NCI-H446 (cell line): ENCODE measurements at places on chromosomes 1 and 21.

DNA sequence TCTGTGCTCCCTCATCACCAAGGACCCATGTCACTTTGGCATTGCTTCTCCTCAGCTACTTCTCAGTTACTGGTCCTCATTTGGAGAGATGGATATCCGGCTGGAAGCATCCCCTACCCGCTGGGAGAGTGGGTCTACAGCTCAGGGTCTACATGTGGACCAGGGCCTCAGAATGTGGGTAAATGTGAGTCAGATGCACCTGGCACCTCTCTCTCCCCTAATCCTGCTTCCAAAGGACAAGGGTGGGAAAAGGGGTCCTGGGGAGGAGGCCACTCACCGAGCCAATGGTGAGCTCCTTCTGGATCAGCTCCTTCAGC is 908 bp downstream of the S100A6 start:
- no peak for DNase-seq

- DNase-seq = no peak
Observed at GRCh38 chr1:67149179-67149770, 14.5 kb upstream of the C1orf141 start.

- no peak for DNase-seq
Observed at GRCh38 chr1:164630626-164631396, 71.8 kb downstream of the PBX1 start.

DNA sequence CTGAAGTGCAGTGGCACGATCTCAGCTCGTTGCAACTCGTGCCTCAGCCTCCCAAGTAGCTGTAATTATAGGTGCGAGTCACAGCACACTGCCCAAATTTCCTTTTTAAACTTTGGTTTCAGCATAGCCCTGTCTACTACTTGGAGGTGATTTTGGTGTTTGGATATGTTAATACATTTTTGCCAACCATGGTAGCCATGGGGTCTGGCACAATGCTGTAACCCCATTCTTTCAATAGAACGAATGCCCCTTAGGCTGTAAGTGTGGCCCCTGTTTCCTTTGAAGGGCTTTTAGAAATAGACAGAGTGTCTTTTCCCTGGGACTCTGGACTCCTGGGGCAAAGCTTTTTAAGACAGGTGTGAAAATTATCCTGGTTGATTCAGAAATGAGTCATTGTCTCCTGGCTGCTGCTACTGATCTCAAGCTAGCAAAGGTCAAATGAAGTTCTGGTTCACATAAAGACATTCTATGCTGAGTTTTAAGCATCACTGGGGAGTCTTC is 141.1 kb upstream of the RUNX1 start:
- DNase-seq = no peak

GRCh38 chr1:57127976-57128375 is 162.2 kb upstream of the C8B start:
- no peak for DNase-seq

- DNase-seq = no peak
Observed at GRCh38 chr1:154579374-154579773, 11.8 kb downstream of the CHRNB2 start.

DNA sequence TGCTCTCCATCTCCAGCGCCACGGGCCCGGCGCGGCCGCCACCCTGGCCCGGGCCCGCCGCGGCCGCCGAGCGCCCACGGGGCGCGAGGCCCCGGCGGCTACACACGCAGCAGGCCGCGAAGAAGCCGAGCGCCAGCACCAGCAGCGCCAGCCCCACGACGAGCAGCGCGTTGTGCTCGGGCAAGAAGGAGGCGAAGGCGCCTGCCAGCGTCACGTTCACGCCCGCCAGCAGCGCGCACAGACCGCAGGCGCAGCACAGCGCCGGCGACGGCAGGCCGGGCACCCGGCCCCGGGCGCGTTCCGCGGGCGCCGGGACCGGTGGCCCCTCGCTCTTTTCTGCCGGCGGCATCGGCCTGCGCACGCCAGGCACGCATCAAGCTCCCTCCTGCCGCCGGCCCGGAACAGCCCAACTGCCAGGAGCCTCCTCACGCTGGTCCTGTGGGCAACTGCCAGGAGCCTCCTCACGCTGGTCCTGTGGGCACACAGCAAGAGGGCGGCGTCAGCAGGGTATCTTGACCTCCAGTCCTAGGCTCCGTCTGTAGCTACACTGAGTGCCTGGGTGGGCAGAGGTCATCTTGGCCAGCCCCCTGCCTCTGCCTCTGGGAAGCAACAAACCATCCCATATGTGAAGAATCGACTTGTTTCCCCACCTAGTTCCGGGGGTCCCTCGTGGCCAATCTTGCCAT is 18.1 kb downstream of the KNCN start:
- DNase-seq = no peak

GRCh38 chr21:20661745-20662422 is 336.3 kb upstream of the NCAM2 start:
- DNase-seq = no peak

DNA sequence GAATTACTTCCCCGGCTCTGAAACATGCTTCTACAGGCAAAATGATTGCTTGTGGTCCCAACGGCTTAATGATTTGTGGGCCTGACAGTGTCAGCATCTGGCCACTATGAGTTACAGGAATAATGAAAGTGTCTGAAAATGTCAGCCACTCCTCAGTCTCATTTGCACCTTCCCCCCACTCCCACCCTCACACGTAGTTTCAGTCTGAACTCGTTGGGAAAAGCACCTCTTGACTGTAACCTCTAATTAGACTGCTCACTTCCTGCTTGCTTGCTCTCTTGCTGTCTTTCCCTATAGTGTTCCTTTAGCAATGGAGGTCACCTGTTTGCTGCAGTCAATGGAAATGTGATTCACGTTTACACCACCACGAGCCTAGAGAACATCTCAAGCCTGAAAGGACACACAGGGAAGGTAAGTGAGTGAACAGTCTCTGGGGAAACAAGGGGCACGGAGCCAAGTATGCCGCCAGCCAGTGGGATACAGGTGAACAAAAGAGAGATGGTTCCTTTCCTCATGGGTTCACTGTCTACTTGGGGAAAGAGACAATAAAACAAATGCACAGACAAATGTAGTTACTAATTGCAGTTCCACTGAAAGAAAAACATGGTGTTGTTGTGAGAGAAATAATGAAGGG is 27.1 kb downstream of the CFAP57 start:
- no peak for DNase-seq

DNA sequence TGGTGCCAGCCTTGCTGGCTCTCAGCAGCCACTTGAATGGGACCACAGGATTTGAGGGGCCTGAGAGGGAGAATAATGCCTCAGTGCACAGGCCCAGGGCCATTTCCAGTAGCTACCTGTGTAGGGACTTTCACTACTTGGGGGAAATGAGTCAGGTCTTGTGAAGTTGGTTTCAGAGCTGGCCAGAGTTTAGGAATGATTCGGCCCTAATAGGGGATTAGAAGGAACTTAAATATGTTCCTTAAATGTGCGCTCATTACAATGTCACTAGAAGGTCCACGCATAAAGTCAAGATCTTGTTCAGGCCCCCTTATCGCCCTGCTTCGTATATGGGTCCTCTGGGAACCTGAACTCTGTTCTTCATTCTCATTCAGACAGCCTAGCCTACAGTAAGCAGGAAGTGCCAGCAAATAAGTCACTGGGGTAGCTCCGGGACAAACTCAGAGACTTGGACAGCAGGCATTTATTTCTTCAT is 5.6 kb upstream of the AKR1A1 start:
- DNase-seq = no peak

DNA sequence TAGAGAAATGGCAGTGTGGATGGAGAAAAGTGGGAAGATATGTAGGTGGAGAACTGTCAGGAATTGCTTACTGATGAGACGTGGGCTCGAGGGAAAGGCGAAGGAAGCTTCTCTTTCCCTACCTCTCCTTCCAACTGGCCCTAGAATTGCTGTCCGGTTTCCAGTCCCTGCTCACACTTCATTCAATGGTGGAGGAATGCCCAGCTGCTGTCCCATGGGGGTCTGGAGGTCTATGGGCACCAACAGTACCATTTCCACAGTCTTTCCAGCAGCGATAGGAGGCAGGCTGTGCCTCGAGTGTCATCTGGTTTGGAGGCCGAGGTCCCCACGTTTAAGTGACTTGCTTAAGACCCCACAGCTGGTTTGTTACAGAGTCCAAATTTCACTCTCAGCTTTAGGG is 31.5 kb upstream of the CD1D start:
- DNase-seq = no peak

DNA sequence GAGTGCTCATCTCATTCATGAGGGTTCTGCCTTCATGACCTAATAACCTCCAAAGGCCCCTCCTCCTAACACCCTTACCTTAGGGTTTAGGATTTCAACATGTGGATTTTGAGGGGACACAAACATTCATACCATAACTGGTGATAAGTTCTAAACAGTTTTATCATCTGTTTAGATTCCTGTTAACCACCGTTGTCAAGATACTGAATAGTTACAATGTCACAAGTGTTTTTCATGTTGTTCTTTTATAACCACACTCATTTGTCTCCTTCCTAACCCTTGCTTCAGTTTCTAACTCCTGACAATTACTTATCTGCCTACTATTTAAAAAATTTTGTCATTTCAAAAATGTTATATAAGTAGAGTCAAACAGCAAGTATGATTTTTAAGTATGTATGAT is 86.0 kb downstream of the NCAM2 start:
- no peak for DNase-seq

GRCh38 chr1:158153179-158153578 is 27.5 kb upstream of the CD1D start:
- DNase-seq = no peak

- DNase-seq = peak; percentile 55
Observed at GRCh38 chr1:94418664-94419655, 771 bp downstream of the ABCD3 start.

GRCh38 chr1:24551290-24551959 is 4.5 kb upstream of the NCMAP start:
- no peak for DNase-seq

- no peak for DNase-seq
Observed at GRCh38 chr1:220227393-220227792, 44.9 kb downstream of the RAB3GAP2 start.

- no peak for DNase-seq
Observed at GRCh38 chr1:52162947-52163346, 21.1 kb downstream of the ZFYVE9 start.

- no peak for DNase-seq
Observed at GRCh38 chr1:87935130-87935529, 606.5 kb downstream of the LMO4 start.

DNA sequence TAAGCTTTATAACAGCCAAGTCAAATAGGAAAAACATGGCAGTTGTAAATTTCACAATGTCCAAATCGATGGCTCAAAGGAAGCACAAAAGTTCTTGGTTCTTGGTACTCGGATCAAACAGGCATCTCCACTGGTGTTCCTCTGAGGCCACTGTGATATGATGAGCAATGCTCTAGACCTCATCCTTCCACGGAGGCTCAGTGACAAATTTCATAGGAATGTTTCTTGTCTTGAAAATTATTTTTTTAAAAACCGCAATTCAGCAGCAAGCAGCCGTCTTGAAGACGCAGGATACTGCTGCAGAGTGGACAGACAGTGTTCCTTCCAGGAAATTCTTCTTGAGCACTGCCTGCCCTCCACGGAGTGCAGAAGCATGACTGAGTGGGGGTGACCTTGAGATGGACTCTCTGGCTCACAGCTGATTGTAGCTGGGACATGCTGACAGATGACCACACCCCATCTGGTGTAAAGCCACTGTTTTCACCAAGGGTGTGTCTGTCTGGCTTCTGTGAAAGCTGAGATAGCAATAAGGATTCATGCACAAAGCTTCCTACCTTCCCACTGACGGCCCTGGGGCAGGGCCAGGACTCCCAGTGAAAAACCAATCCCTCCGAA is 61.9 kb downstream of the TIAM1 start:
- no peak for DNase-seq

DNA sequence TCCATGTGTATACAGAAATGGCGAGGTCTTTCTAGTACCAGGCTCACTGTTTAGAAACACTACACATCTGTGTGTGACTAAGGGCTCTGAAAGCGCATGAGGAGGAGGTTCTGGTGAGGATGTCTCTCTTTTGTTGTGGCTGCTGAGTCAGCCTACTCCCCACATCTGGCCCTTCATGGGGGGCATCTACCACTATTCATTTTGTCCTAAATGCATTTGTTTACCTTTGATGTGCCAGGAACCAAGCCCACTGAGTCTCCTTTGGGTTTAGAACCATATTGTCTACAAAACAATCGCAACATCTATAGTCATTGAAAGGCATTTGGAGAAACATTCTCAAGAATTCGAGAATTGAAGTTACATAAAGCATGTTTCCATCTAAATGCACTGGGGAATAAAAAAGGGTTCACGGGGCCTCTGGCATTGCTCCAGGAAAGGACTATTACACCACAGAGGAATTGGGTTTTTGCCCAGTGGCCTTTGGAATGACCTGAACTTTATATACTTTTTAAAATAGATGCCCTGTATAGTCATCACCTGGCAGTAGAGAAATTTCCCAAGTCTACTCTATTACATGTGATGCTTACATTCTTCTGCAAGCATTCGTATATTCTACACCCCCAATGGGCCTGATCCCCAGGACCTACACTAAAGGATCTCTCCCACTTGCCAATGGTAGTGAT is 35.1 kb upstream of the ADORA3 start:
- DNase-seq = no peak

- no peak for DNase-seq
Observed at GRCh38 chr1:2031546-2032540, 12.7 kb downstream of the GABRD start.

DNA sequence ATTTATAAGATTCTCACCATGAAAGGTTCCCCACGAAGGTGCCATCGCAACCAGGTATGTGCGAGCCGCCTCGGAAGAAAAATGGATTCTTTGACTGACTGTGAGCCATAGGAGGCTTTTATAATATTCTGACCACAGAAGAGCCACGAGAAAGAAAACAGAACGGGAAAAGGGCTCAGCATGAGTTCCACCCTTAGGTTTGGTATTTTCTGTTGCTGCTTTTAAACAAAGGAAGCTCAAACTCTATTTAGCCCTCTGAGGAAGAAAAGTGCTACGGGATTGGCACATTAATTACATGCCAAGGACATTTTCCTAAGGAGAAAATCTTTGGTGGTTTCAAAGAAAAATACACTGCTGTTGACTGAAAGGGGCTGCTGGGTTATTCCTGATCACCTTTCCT is 39.3 kb downstream of the MIS18A start:
- DNase-seq = no peak

- DNase-seq = no peak
Observed at GRCh38 chr1:211566431-211567025, 12.4 kb downstream of the SLC30A1 start.

DNA sequence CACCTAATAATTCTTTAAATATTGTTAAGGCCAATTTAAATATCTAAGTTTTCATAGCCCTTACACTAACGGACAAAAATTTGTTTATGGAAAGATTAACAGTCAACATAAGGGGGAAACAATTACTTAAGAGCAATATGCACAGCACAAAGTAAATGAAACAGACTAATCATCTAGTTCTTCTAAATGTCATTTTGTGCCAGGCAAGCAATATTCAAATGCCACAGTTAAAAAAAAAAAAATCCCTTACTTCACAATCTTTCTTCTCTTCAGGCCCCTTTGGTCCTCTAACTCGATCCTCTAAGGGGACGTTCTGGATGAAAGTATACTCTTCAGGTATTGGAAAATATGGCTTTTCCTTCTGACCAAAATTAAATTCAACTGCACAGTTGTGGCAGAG is 6.6 kb downstream of the HNRNPU start:
- no peak for DNase-seq
